CD4-positive, alpha-beta T cell treated with Interleukin-6 at 100 ng/mL for 8 hours (primary cell): ENCODE measurements at places on chromosomes 12 and 14.

DNA sequence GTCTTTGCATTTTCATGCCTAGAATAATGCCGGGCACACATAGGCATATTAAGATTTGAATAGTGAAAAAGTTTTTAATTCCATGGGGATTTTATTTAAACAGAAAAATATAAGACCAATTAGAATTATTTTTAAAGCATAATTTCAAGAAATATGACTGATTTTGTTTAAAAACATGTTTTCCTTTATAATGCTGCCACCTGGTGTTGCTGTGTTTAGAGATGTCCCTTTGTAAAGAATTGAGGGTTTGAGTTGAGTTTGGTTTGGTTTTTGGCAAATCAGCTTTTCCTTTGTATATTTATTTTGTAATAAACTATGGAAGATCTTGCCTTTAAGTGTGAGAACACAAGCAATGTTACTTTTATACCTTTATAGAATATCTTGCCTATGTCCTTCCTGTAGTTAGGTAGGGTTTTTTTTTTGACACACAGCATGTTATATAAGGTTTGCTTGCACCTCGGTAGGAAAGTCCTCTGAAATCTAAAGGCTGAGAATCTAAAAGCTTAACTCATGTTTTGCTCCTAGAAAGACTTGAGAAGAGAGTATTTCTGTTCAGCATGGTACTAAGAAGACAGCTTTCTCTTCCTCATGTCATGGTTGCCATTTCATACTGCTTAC lies 31.4 kb upstream of the SNAPC1 start:
- peak; percentile 11 for DNase-seq

- DNase-seq = no peak
Measured at GRCh38 chr14:97319691-97320090, 522.5 kb downstream of the VRK1 start.

DNA sequence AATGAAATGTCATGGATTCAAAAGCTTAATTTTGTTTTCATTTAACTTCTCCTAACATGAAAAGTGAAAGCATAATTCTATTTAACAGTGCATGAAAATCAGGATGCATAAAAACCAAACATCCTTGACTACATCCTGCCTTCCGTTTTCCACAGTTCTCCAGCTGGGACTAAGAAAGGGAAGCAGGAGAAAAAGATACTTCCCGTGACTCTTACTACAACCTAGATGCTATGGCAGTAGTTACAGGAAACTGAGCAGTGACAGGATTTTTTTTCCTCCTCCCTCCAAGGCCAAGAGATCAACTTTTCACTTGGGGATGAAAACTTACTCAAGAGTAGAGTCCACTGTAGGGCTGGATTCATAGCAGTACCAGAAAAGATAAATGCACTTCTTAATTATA lies 2.6 kb downstream of the EXOC5 start:
- no peak for DNase-seq

GRCh38 chr14:101198398-101199027 lies 295.0 kb upstream of the RTL1 start:
- no peak for DNase-seq

DNA sequence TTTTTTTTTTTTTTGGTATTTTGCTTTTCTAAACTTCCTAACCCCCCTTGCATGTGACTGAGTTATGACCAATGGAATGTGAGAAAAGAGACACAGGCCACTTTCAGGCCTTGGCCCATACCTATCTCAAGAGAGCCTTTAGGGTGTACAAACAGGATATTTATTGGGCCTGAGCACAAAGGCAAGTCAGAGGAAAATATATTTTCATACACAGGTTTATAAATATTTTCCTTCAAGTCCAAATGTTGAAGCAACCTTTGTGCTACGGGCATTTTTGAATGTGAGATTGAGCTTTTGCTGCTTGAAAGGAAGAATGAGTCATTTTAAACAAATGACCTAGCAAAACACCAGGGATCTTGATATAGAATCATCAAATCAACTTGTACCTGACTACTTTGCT lies 228.6 kb upstream of the E2F7 start:
- DNase-seq = no peak

DNA sequence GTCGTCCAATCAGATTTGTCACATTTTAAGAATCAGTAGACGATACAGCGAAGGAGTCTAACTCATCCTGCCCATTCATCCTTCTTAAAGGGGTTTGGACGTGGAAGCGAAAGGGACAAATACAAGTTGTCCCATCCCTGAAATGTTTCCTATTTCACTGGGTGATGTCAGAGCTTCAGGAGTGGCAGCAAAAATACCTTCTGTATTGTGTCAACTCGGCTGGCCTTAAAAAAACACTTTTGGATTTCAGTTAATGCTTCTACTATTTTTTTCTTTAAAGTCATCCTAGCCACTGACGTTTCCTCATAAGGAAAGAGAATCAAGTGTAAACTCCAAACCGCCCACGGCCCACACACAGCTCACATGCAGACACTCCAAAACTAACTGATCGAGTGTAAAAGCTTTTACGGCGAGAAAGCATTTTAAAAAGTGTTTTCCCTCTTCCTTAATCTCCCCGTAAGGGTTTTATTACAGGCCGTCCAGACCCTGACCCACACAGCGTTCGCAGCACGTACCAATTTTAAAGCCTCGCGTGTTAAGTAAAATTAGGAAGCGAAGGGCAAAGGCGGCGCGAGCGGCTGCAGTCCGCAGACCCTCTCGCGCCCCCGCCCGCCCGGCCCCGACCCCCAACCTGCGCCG lies 593 bp downstream of the CFL2 start:
- no peak for DNase-seq

DNA sequence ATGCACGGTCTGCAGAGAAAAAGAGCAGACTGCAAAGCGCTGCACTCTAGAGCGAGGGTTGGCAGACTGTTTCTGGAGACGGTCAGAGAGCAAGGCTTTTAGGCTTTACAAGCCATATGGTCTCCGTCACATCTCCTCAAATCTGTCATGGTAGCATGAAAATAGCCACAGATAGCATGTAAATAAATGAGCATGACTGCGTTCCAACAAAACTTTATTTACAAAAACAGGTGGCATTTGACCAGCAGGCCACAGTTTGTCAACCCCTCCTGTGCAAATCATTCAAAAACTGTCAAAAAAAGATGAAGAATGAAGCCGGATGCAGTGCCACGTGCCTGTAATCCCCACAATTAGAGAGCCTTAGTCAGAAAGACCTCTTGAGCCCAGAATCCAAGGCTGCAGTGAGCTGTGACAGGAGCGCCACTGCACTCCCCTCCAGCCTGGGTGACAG lies 18.9 kb downstream of the SYNE3 start:
- no peak for DNase-seq
